ENCODE measurements at places on chromosomes 7 and 10. TPM values are rescaled to one million over a fixed set of nuclear protein-coding genes. Genes with fewer than 3 reads are reported as not detected.

The CYP26C1 gene
- polyA plus RNA-seq, result 0.06 TPM

The ACSM6 gene
- polyA plus RNA-seq, result not detected

The HOXA7 gene
- polyA plus RNA-seq, result 0.84 TPM

- no peak for DNase-seq
These were observed 1240.4 kb downstream of the GATA3 start for GRCh38 chr10:9294865-9295264.

DNA sequence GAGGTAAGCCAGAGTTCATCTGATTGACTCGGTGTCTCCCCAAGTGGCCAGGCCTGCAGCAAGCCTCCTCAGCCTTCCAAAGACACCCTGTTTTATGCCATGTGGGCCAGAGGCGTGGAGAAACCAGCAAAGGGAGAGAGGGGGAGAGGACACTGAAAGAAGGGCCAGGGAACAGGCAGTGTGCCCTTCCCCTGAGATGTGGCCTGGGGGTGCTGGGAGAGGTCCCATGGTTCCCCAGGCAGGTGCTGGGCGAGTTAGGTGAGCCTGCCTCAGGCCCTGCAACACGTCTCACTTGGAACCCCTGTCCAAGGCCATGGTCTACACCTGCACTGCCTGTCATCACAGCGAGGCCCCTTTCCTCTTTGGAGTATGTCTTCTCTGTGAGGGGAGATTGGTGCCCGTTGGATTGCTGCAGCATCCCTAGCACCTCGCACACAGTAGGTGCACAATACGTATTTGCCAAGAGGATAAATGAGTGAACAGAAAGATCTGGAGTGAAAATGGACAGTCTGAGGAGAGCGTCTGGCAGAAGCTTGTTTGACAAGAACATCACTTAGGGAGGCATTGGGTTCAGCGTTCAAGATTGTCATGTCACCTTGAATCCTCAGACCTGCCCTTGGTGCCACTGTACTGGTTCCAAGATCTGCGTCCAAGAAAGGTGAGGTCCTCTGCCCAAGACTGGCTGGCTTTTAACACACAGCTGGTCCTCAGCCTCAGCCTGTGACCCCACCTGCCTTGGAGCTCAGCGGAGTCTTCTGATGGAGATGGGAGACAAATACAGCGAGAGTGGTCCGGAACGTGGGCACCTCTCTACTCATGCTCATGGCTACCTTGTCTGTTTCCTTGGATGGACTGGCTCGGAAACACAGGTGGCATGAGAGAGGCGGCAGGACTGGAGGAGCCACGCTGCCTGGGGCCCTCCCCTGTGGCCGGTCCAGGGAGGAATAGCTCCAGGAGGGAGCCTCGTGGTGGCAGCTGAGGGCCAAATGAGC, 39.8 kb upstream of the NUB1 start:
- DNase-seq, result no peak

DNA sequence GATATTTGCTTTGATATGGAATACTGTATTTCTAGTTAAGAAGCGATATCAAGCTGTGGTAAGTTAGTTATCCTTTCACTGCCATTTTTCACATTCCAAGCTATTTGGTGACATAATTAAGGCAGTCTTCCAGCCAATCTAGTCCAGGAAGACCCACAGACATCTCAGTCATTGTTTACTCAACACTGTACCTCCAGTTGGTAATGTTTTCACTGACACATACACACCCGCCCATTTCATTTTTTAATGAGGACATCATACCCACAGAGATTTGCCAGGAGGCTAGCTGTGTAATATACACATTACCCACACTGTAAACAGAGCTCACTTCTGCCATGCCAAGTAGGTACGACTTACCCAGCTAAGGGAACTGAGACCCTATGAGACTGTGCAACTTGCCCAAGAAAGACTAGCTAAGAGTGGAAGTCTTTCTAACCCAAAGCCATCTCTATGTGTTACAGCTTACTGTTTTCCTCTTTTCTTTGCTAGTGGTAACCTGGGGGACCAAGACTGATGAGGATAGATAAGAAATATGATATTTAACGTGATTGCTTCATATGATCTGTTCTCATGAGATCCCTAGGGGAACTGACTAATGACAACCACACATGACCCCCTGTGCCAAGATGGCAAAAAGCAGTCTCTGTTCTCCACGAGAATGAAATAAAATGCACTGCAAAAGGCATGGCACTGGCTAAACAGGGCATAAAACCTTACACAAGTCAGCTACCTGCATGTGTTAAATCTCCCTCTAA, 179.0 kb downstream of the DGKI start:
- no peak for DNase-seq

DNA sequence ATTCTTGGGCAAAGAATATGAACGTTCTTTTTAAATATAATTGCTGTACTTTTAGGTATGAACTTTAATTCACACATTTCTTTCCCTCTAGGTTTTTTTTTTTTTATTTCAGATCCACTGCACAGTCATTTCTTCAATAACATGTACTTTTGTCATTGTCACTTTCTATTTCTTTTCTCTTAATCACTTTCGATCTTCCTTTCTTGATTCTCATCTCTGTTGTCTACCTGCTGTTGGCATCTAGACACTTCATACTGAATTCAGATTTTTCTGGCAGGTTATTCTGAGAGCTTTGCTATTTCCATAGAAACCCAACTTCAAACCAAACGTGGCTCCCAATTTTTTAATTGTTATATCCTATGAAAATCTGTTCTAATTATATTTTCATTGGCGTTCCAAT, 211.7 kb upstream of the KLF6 start:
- no peak for DNase-seq

DNA sequence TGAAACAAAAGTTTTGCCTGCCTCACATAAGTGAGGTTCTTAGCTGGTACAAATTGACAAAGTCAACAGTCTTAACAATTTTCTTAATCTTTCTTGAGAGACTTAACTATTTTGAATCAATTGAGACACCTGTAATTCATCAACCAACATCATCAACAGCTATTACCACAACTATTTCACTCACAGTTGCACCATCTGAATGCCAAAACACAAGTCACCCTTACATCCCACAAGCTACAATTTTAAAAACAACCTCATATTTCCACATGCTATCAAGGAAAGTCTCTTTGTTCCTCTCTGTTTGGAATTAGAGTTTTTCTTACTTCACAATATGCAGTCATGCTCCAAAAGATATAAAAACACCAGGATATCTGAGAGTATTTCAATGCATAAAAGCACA, 4.9 kb downstream of the SMURF1 start:
- DNase-seq, result no peak

- no peak for DNase-seq
These were observed 28.9 kb upstream of the SVIL start for GRCh38 chr10:29663718-29664117.

GRCh38 chr7:5543361-5543760, 119.7 kb upstream of the TNRC18 start:
- DNase-seq, result no peak

- no peak for DNase-seq
These were observed 25.9 kb upstream of the RBM20 start for GRCh38 chr10:110618230-110618610.
